NCI-H446 treated with DMSO at 0.1 percent for 48 hours (cell line): ENCODE measurements at places on chromosomes 1 and 21.

- DNase-seq = no peak
Observed at GRCh38 chr1:241606544-241606943, 33.6 kb downstream of the CHML start.

- no peak for DNase-seq
Observed at GRCh38 chr1:66147226-66147835, 354.6 kb downstream of the PDE4B start.

DNA sequence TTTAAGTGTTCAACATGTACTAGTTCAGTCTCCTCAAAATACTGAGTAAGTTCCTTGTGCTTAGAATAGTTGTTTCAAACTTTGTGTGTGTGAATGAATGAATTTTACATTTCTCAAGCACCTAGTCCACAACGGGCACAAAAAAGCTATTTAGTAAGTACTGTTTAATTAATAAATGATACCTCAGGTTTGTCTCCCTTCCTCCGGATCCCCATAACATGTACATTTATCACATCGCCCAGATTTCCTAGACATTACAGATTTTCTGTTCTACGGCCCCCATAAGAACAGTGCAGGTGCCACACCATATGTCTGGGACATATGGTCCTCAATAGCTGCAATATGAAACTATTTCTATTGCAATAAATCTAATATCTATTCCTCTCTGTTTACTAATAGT, 1.3 kb upstream of the TTF2 start:
- DNase-seq = no peak

GRCh38 chr1:84298684-84299535, 2.6 kb upstream of the SAMD13 start:
- peak; percentile 43 for DNase-seq

DNA sequence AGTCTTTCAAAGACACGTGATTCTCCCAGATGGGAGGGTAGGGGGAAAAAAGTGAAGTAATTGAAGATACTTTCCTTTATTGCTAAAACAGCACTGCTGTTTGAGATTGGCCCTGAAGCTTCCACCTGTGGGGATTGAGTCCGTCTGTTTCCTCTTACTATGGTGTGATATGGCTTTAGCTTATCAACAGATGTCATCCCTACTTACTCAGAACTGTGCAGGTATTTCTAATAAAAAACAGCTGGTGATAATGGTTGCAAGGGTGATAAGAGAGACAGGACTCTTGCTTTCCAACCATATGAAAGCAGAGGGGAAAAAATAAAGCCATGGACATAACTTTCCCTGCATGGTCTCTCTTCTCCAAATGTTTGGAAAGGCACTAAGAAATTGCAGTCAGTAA, 41.7 kb upstream of the C8B start:
- DNase-seq = no peak

- DNase-seq = no peak
Observed at GRCh38 chr1:20558191-20558590, 5.8 kb downstream of the FAM43B start.

- DNase-seq = peak; percentile 62
Observed at GRCh38 chr1:203338335-203339036, 12.4 kb downstream of the FMOD start.

- peak; percentile 86 for DNase-seq
Observed at GRCh38 chr1:162901243-162901642, 40.3 kb upstream of the CCDC190 start.

DNA sequence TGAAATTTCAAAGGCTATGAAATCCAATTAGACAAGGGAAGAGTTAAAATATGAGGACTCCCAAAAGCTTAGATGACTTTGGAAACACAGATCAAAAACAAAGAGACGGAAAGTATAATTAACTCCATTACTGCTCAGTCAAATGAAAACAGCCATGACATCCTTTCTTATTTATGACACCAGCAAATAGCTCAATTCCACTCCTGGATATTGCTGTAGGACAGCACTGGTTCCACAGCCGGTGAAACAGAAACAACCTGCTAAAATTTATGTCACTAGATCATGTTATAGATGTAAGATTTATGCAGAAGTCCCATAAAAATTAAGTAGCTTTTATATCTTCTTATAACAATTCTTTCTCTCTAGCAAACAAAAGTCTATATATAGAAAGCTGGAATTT, 65.6 kb upstream of the RRP15 start:
- no peak for DNase-seq

- DNase-seq = peak; percentile 9
Observed at GRCh38 chr1:246178717-246179311, 328.3 kb downstream of the SMYD3 start.

DNA sequence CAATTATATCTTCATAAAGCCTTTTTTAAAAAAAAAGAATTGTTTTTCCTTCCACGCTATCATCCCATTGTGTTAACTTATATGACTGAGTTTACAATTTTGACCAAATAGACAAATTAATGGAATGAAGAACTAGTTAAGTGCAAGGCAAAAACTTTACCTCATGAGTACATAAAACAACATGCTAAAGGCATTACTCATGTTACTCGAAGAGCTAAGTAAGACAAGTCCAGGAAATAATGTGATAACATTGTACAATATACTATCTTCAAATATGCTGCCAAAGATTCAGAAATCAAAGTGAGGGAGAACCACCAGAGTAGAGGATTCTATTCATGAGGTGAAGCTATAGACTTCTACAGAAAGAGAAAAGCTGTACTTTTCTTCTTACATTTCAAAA, 24.2 kb upstream of the DYNLT5 start:
- no peak for DNase-seq

DNA sequence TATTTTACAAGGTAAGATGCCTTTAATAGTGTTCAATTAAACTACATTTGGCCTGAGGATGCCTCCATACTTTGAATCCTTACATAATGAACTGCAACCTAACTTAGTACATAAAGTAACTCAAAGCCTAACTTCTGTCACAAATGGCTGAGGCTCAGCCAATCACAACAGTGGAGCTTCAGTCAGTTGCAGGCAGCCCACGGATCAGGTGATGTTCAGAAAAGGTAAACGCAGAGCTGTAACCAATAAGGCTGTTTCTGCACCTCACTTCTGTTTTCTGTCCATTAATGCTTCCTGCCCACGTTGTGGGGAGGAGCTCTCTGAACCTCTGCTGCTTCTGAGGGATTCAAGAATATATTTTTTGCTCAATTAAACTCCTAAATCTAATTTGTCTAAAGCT, 94.8 kb upstream of the KIAA0040 start:
- no peak for DNase-seq

- no peak for DNase-seq
Observed at GRCh38 chr1:71792264-71792663, 490.1 kb downstream of the NEGR1 start.

DNA sequence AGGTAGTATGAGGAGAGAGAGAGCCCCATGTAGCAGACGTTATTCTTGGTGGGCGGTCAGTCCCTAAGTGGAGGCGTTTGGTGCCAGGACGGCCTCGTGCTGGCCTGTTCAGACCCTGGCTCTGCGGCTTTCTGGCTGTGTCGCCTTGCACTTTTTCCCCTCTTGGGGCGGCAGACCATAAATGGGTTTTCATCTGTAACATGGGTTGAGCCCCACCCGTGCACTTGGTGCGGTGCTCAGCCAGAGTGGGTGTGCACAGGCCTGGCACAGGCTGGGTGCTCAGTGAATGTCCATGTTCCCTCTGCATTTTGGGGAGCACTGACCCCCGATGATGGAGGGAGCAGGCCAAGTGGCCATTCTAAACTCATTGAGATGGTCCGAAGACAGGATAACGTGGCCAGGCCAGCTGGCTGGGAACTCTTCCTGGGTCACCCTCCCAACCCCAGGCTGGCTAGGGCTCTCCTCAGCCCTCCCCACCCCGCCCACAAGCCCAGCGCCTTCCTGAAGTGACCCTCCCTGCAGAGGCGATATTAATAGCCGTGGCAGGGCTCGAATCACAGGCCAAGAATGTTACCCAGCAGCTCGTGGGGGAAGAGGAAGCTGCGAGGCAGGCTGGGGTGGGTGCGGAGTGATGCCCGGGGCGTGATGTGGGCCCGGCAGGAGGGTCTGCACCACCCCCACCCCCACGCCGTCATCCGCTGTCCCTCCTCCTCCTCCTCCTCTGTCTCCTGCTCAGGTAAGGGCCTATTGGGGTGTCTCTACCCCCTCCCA, 78.5 kb downstream of the ARHGEF10L start:
- DNase-seq = no peak

DNA sequence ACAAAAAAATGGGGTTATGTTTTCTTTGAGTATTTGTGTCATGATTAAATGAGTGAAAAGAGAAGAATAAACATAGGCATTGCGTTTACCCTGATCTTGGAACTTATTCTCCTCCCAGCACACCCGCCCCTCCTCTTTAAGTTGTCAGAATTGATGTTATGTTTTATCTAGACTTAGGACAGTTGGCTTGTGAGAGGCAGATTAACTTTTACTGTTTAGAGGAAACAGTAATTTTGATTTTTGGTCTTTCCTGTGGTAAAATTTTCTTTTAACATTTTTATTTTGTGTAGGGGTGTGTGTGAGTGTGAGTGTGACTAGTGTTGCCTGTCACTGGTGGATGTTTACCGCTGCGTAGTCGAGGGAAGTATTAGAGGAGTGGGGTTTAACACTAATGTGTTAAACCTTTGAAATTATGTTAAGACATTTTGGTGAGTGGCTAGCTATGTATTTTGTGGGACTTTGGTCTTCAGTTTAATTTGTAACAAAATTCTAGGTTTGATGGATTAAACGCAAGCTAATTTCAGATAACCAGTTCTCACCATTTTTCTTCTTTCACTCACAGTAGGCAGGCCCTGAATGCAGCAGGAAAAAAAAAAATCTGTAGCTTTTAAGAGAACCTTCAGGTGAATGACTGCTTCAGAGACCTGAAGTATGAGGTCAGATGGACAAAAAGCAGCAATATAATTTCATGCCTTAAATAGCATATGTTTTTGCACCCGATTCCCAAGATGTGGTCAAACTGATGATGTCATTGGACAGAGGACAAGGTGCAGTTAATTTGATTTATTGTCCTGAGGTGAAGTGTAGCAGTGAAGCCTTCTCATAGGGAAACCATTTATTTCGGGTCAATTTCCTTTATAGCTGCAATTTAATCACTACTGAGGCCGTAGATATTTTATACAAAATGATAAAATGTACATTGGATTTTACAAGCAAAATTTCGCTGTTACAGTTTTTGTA, 2.7 kb downstream of the POU2F1 start:
- DNase-seq = no peak

DNA sequence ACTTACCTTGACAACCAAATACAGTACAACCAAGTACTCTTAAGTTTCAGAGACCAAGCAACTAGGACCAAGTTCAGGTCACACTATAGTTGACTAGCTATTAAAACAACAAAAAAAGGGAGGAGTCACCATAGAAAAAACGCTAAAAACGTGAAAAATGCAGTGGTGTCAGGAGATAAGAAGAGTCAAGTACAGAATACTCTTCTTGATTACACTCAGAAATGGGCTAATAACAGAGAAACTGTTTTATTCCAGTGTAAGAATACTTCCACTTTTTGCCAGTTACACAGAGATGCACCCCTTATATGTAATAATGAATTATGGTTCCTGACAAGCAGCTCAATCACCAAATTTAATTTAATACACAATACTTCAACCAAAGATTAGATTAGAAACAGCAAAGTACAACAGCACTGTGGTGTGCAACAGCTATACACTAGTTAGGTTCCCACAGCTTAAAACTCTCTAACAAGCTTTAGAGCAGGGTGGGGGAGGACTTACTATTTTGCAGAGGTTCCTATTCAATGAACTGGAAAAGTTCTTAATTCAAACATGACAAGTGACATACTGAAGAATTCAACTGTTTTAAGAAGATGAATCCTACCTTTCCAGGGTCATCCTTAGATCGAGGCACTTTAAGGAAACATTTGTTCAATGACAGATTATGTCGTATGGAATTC, 70.4 kb downstream of the FOXJ3 start:
- no peak for DNase-seq

DNA sequence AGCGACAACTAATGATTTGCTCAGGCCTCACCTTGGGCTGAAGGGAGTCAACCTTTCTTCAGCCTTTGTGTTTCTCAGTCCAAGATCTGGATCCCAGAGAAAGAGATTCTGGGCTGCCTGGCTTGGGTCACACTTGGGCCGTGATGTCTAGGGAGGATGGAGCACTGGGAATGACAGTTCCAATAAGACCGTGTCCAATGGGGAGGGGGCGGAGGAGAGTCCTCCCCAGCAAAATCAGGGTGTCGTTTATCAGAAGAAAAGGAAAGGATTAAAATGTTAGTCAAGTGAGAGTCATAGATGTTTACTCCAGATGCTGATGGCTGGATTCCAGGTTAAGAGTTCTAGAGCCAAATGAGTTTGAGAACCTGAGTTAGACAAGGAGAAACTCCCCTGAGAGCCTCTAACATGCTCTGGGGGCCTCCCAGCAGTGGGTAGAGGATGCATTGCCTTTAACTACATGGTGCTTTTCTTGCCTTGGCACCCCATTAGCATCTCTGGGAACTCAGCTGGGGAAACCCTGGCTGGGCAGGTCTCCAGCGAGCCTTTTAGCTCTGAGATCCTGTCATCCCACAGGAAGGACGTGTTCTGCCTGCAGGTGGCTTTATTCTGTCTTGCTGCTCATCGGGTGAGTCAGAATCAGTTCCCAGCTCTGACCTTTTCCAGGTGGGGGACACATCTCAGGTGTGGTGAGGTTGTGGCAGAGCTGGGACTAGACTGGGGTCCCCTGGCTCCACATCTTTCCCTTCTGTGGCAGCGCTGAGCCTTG, 22.2 kb downstream of the NIPAL3 start:
- no peak for DNase-seq
